Caudate nucleus (tissue), 63 donors: ENCODE measurements at places on chromosomes 11 and 22.

- no peak for DNase-seq
Measured at GRCh38 chr22:20015971-20016733, 471 bp downstream of the ARVCF start.

DNA sequence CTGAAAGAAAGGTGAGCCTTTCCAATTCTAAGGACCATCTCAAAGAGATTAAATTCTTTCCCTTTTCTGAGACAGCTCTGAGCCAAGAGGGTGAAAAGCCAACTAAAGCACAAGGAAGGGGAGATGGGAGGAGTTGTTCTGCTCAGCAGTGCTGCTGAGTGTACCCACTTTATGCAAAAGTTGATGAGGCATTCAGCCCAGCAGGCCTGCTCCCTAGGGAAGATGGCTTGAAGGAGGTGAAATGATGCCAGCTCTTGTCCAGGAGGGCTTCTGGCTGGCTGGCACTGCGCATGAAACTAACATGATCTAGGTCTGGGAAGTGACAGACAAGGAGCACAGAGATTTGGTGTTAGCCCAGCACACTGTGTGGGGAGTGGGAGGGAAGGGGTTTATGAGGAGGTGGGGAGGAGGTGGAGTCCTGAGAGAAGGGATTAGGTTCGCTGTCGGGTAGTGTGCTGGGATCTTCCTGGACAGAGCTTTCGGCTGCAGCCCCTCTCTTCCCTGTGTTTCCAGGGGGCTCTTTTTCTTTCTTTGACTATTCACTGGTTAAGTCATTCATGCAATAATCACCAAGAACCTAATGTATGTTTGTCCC is 225.5 kb upstream of the NARS2 start:
- DNase-seq: no peak

- no peak for DNase-seq
Measured at GRCh38 chr11:134244593-134244992, 8.6 kb downstream of the THYN1 start.

- no peak for DNase-seq
Measured at GRCh38 chr11:112797092-112797491, 164.1 kb upstream of the NCAM1 start.

DNA sequence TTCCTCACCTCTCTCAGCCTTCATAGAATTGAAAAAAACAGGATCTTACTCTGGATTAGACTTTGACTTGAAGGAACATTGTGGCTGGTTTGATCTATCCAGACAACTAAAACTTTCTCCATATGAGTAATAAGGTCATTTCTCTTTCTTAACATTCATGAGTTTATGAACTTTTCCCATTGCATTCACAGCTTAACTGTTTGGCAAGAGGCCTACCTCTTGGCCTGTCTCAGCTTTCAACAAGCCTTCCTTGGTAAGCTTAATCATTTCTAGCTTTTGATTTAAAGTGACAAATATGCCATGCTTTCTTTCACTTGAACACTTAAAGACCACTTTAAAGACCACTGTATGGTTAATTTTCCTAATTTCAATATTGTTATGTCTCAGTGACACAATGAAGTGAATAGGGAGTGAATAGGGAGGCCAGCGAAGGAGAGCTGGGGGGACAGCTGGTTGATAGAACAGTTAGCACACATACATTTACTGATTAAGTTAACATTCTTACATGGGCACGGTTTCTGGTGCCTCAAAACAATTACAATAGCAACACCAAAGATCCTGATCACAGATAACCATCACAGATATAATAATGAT is 17.0 kb downstream of the IMMP1L start:
- DNase-seq: no peak

- no peak for DNase-seq
Measured at GRCh38 chr11:76621868-76622267, 48.7 kb downstream of the LRRC32 start.

DNA sequence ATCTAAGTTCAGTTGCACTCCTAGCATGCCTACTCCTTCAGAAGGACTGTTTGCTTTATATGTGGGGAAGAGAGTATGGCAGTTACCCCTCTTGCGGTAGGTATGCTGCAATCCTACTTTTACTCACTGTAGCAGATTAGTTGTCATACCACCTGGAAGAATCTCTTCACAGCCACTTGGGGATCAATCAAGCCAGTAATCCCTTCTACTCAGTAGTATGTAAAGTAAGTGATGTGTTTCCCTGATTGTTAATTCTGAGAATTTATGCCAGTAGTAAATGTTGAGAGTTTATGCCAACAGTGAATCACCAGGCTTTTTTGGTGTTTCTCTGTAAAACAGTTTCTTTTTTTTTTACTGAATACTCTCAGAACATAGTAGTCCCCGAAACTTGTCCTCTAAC is 34.4 kb downstream of the PRMT3 start:
- DNase-seq: no peak

- DNase-seq: no peak
Measured at GRCh38 chr22:17369439-17370025, at the start of gene CECR2. TSS of gene CECR2 (plus strand) at chr22:17369460. CDS start at chr22:17369784, 324 bp downstream.

DNA sequence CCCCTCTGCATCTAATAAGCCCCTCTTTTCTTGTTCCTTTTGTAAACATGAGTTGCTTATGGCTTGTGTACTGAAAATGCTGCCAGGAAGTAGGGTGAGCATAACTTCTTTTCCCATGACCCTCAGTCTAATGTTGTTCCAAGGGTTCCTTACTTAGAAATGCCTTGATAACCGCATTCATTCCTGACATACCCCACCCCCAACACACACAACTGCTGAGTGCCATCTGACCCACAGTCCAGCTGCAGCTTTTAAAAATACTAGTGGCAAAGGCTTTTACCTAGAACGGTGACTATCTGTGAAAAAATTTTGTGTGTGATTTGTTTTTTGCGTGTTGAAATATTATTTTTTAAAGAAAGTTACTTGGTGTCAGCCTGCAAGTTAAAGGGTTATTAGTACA is 52.6 kb downstream of the ARHGAP42 start:
- no peak for DNase-seq

DNA sequence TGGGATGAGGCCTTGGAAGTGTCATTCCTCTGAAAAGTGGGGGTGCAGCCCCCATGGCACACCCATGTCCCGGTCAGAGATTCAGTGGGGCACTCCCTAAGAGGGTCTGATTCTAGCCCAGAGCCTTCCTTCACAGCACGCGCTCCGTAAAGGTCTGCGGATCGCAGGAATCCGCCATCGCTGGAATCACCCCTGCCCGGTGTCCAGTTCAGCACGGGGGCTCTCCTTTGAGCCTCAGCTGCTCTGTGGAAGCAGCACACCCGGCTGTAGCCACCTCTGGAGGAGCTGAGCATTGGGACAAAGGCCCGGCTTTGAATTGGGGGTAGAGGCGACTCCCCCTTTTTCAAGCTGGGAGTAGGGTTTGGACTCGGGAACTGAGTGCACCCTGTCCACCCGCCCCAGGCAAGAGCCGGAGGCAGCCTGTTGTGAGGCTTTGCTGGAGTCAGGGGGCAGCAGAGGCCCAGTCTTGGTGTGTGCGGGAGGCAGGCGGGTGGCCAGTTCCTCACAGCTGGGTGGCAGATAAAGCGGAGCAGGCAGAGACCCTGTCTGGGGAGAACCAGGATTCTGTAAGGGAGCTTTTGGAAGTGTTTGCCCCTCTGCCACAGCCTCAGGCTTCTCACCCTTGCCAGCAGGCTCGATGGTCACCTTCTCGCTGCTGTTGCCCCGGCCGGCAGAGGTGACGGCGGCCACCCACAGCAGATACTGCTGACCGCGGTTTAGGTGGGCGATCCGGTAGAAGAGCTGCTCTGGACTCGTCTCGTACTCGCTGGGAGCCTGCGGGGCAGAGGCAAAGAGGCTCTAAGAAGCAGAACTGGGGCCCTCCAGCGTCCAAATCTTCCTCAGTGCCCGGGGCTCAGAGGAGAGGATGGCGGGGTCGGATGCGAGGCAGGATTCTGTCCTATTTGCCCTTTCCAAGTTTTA is 115.9 kb downstream of the CEP164 start:
- peak; percentile 10 for DNase-seq

DNA sequence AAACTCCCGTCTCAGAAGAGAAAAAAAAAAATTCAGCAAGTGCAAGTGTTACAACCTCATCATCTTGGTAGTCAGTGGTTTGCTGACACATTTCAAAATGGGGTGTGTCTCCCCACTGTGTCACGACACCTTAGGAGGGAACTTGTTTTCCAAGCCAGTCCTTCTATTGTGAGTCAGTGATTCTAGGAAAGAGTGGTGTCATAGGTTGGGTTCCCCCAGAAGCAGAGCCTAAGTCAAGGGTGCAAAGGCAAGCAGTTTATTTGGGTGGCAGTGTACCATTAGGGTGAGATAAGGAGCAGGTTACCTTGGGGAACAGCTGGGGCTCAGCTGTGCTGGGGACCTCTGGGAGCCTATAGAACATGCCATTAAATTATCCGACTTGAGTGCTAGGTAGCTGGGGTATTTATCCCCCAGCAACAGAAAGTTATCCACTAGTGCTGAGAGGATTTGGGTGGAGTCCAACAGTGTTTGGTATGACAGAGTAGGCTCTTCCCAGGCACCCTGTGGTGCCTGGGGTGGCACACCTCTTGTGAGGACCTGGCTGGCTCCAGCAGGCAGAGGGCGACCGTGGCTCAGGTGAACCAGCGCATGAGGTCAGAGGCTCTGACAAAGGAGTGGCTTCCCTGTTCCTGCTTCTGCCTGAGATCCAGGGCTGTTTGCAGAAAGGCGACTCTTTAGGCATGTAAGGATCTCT is 41.7 kb downstream of the KIAA1671 start:
- no peak for DNase-seq

DNA sequence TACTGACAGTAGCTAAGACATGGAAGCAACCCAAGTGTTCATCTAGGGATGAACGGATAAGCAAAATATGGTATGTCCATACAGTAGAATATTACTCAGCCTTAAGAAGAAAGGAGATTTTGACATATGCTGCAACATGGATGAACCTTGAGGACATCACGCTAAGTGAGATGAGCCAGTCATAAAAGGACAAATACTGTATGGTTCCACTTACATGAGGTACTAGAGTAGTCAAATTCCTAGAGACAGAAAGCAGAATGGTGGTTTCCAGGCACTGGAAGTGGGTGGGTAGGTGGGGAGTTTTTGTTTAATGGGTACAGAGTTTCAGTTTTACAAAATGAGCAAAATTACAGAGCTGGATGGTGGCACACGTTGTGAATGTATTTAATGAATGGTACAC is 18.1 kb downstream of the CHST1 start:
- DNase-seq: no peak

GRCh38 chr11:48001438-48002021 is 21.2 kb downstream of the PTPRJ start:
- no peak for DNase-seq

- no peak for DNase-seq
Measured at GRCh38 chr11:107276077-107276476, 181.5 kb downstream of the CWF19L2 start.

- no peak for DNase-seq
Measured at GRCh38 chr11:35085531-35086165, 53.3 kb upstream of the CD44 start.

DNA sequence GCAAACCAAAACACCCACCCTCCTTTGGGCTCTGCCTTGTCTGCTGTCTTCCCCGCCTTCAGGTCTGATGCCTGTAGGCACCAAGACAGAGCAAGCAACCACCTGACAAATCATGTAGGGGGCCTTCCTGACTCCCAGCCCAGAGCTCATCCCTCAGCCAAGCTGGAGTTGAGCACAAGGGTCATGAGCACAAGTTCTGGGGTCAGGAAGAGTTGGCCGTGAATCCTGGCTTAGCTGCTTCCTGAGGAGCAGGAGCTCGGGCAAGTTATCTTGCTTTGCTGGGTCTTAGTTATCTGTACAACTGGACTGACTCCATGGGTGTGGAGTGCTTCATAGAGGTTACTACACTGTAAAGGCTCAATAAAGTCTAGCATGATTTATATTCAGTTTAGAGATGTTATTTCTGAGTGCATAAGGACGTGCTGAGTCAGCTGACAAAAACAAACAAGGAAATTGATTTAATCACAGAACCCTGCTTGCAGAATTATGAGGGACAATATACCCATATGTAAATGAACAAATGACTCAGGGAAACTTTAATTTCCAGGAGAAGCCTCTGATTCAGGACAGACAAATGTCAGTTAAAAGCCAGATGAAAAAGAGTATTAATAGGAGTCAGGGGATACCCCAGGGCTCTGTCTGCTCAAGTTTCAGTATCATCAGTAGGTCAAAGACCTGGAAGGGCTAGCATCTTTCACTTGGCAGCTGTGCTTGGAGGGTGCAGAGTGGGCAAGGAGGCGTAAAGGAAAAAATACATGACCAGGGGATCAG is 15.0 kb upstream of the APOA1 start:
- no peak for DNase-seq

DNA sequence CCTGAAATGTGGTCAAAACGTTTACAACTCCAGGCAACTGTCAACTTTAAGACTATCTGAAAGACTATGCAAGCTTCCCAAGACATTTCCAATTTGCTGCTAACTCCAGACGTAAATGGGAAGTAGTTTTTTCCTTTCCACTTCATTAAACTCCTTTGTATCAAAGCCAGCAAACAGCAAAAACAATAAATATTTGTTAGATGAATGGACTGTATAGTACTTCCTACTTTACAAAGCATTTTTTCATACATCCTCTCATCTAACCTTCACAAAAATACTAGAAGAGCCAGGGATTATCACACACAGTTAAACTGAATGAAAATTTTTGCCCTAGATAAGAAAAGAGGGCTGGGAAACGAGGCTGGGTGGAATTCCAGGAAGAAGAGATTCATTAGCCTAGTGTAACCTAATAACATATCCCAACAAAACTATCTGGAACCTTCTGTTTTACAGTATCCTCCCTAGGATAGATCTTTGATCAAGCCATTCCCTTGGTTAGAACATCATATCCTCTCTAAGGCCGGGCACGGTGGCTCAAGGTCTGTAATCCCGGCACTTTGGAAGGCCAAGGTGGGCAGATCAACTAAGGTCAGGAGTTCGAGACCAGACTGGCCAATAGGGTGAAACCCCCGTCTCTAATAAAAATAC is 10.4 kb downstream of the NUP98 start:
- DNase-seq: no peak

GRCh38 chr11:128507936-128508335 is 79.4 kb downstream of the ETS1 start:
- no peak for DNase-seq

- DNase-seq: no peak
Measured at GRCh38 chr22:36991206-36991605, 28.0 kb downstream of the TST start.

- no peak for DNase-seq
Measured at GRCh38 chr11:68954836-68955606, 25.8 kb downstream of the MRGPRD start.

GRCh38 chr11:13384908-13385640 is 77.9 kb downstream of the BTBD10 start:
- peak; percentile 37 for DNase-seq

GRCh38 chr11:3824714-3825472 is 15.9 kb downstream of the RHOG start:
- no peak for DNase-seq

- DNase-seq: no peak
Measured at GRCh38 chr22:36374603-36375024, 13.2 kb downstream of the MYH9 start.

GRCh38 chr22:25380122-25380747 is 160.8 kb downstream of the CRYBB2 start:
- no peak for DNase-seq
